ENCODE measurements at places on chromosomes 7 and 10. TPM values are rescaled to one million over a fixed set of nuclear protein-coding genes. Genes with fewer than 3 reads are reported as not detected.
A peak's percentile ranks its signal among the peaks of the same experiment; 100 is the strongest.

- no peaks in the 10 kb centered on the region for H3K27me3 ChIP-seq
- no peak overlapping the region for H3K27ac ChIP-seq
- H3K4me3 ChIP-seq, result no peak overlapping the region
- H3K4me1 ChIP-seq, result peaks cover 9% of the 10 kb centered on the region
- no peaks in the 10 kb centered on the region for H3K36me3 ChIP-seq
- no peak for DNase-seq
These were observed 89.8 kb upstream of the DDC start for GRCh38 chr7:50655020-50655419.

Gene PTF1A
- total RNA-seq, result not detected

Gene SPDYE5
- not detected for total RNA-seq

GRCh38 chr10:3090914-3091787, 23.8 kb downstream of the PFKP start:
- H3K4me1 ChIP-seq, result no peaks in the 10 kb centered on the region
- no peak overlapping the region for H3K4me3 ChIP-seq
- no peaks in the 10 kb centered on the region for H3K27me3 ChIP-seq
- peak overlapping the region; percentile 58 for H3K27ac ChIP-seq
- no peaks in the 10 kb centered on the region for H3K36me3 ChIP-seq
- DNase-seq, result no peak

- DNase-seq, result no peak
- H3K27ac ChIP-seq, result no peak overlapping the region
- H3K36me3 ChIP-seq, result no peaks in the 10 kb centered on the region
- H3K4me3 ChIP-seq, result no peak overlapping the region
- no peaks in the 10 kb centered on the region for H3K4me1 ChIP-seq
These were observed 92.3 kb downstream of the MAD1L1 start for GRCh38 chr7:2140216-2141020.

Gene KCND2
- total RNA-seq, result 1.9 TPM

DNA sequence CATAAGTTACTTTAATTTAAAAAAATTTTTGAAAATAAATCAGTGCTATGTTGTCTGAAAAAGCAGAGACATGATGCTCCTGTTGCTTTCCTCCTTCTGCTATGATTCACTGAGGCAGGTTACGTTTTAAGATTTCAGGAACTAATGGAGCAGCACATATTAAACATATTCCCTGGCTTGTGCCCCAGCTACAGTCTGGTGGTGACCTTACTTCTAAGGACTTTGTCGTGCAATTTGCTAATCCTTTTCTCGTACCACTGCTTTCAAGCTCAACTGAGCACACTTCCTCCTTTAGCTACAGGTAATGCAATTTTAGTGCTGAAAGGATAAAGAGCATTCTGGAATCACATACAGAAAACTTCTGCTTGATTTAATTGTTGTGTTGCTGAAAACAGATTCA, 16.2 kb upstream of the PRR15 start:
- H3K27me3 ChIP-seq, result no peaks in the 10 kb centered on the region
- no peaks in the 10 kb centered on the region for H3K4me1 ChIP-seq
- no peak for DNase-seq
- no peak overlapping the region for H3K27ac ChIP-seq
- no peak overlapping the region for H3K4me3 ChIP-seq

Gene CAPZA2
- total RNA-seq, result 256 TPM

Gene SPDYE8
- not detected for total RNA-seq

Gene PRLHR
- not detected for total RNA-seq

GRCh38 chr7:36400036-36400435, 10.4 kb downstream of the ANLN start:
- no peaks in the 10 kb centered on the region for H3K36me3 ChIP-seq
- no peak overlapping the region for H3K4me3 ChIP-seq
- DNase-seq, result no peak
- H3K4me1 ChIP-seq, result no peaks in the 10 kb centered on the region
- no peaks in the 10 kb centered on the region for H3K27me3 ChIP-seq

DNA sequence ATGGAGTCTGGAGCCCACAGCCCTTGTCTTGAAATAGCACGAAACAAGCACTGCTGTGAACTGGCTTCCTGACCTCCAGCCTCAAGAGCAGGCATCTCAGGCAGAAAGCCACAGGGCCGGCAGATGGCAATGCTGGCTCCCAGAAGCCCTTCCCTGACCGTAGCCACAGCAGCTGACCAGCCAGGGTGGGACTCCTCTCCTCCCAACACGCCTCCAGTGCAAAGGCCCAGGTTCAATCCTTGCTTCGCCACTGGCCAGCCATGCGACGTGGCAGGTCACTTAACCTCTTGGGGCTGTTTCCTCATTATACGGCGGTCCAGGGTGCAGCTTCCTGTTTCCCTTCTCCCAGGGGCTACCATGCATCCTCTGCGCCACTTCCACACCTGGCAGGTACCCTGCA, 12.8 kb downstream of the PRKAG2 start:
- H3K4me1 ChIP-seq, result no peaks in the 10 kb centered on the region
- H3K27me3 ChIP-seq, result no peaks in the 10 kb centered on the region

Gene SFRP5
- total RNA-seq, result 1.4 TPM

DNA sequence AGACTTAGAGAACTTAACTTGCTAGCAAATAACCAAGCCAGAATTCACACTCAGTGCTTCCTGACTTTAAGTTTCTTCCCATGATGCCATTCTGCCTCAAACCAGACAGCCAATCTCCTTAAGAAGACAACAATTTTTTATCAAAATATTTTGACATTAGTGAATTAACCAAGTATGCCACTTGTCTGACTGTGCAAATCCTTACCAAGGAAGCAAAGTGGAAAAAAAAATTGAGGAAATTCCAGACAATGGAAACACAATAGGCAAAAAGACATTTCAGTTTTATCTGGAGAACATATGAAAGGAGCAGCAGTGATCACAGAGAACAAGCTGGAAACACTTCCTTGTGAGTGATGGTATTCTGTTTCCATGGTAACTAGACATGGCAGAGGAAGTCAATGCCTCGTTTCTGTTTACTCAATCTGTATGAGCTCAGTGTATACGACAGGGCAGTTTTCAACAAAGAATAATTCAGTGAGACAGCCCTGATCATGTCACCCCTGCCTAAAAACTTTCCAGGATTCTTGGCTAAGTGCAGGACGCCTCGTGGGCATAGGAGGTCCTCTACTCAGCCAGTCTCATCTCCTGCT, 114.2 kb downstream of the DYNC1I1 start:
- DNase-seq, result no peak
- H3K27me3 ChIP-seq, result no peaks in the 10 kb centered on the region
- no peaks in the 10 kb centered on the region for H3K36me3 ChIP-seq
- no peak overlapping the region for H3K4me3 ChIP-seq

DNA sequence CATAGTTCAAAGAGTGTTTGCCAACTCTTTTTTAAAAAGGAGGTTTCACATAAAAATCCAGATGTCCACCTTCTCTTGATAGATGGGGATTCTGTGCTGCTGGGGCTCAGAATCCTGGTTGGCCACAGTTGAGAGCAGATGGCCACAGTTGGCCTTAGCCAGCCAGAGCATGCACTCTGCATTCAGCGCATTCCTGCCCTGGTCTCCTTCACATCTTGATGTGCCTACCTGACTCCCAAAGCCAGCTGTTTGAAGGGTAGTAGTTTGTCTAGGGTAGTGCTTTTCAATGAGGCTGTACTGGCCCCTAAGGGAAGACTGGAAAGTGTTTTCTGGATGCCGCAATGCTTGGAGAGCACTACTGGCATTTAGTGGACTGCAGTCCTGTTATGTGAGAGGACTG, 208.1 kb upstream of the HDAC9 start:
- H3K4me1 ChIP-seq, result no peaks in the 10 kb centered on the region
- H3K27ac ChIP-seq, result no peak overlapping the region
- no peak for DNase-seq
- H3K27me3 ChIP-seq, result no peaks in the 10 kb centered on the region

GRCh38 chr7:91201442-91202113, 62.7 kb upstream of the FZD1 start:
- no peaks in the 10 kb centered on the region for H3K4me1 ChIP-seq
- DNase-seq, result no peak
- H3K27me3 ChIP-seq, result no peaks in the 10 kb centered on the region
- H3K27ac ChIP-seq, result no peak overlapping the region
- H3K4me3 ChIP-seq, result no peak overlapping the region

Gene TMEM273
- 44.7 TPM for total RNA-seq

GRCh38 chr7:121352323-121352722, 23.5 kb downstream of the WNT16 start:
- H3K4me1 ChIP-seq, result no peaks in the 10 kb centered on the region
- DNase-seq, result no peak
- H3K27me3 ChIP-seq, result no peaks in the 10 kb centered on the region
- H3K36me3 ChIP-seq, result no peaks in the 10 kb centered on the region
- H3K4me3 ChIP-seq, result no peak overlapping the region

GRCh38 chr10:24617771-24618396, 105.8 kb downstream of the ARHGAP21 start:
- H3K4me1 ChIP-seq, result no peaks in the 10 kb centered on the region
- H3K4me3 ChIP-seq, result no peak overlapping the region
- no peaks in the 10 kb centered on the region for H3K36me3 ChIP-seq

Gene PRPS1L1
- not detected for total RNA-seq

Gene TET1
- 2.2 TPM for total RNA-seq

GRCh38 chr10:94645285-94645684, 38.2 kb upstream of the CYP2C18 start:
- no peaks in the 10 kb centered on the region for H3K27me3 ChIP-seq
- H3K4me3 ChIP-seq, result no peak overlapping the region
- no peaks in the 10 kb centered on the region for H3K36me3 ChIP-seq
- H3K27ac ChIP-seq, result no peak overlapping the region
- DNase-seq, result no peak

Gene GPER1
- total RNA-seq, result 4.5 TPM

DNA sequence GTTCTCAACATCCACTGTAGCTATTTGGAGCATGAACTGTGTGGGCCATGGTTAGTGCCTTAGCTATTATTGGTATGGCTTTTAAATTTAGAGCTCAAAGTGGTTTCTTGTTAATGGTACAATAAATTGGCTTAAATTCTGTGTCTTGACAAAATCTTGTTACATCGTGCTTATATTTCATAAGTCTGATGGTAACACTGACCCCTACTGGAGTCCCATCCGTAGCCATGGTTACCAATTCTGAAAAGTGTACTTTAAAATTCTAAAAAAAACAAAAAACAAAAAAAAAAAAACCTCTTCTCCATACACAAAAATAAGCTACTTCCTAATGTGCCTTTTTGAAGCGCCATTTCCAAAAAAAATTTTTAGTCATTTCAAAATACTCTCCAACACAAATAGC, 6.4 kb upstream of the RPP30 start:
- H3K27me3 ChIP-seq, result no peaks in the 10 kb centered on the region
- no peak overlapping the region for H3K4me3 ChIP-seq
- H3K36me3 ChIP-seq, result no peaks in the 10 kb centered on the region
- no peak for DNase-seq
- H3K27ac ChIP-seq, result no peak overlapping the region
- no peaks in the 10 kb centered on the region for H3K4me1 ChIP-seq

Gene ZNF239
- 3.4 TPM for total RNA-seq

- DNase-seq, result no peak
- no peaks in the 10 kb centered on the region for H3K27me3 ChIP-seq
These were observed 101.4 kb downstream of the PPP1R17 start for GRCh38 chr7:31788445-31788844.

Gene SPDYE11
- total RNA-seq, result not detected

Gene MICU1
- 40.7 TPM for total RNA-seq

- DNase-seq, result no peak
- no peaks in the 10 kb centered on the region for H3K4me1 ChIP-seq
- no peaks in the 10 kb centered on the region for H3K36me3 ChIP-seq
- H3K27ac ChIP-seq, result no peak overlapping the region
- H3K4me3 ChIP-seq, result no peak overlapping the region
These were observed 13.9 kb downstream of the STX1A start for GRCh38 chr7:73705551-73705920.
